ENCODE measurements at places on chromosomes 5 and 9.

- DNase-seq = no peak
Measured at GRCh38 chr9:113609562-113610318, 146.2 kb downstream of the RGS3 start.

DNA sequence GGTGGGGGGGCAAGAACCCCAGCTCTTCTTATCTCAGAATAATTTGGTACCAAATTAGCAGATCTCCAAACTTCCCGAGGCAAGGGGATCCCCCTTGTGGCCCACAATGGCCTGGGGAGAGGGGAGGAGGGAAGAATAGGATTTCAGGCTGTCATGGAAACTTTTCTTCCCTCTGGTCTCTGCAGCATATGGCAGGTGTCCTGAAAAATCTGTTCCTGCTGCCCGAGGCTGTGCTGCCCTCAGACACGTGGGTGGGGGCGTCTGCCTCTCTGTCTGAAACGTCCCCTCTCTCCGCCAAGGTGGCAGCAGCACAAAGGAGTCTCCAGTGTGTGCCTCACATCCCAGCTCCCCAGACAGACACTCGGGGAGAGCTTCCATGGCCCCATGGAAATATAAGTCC lies 34.0 kb downstream of the CCNJL start:
- DNase-seq = no peak

DNA sequence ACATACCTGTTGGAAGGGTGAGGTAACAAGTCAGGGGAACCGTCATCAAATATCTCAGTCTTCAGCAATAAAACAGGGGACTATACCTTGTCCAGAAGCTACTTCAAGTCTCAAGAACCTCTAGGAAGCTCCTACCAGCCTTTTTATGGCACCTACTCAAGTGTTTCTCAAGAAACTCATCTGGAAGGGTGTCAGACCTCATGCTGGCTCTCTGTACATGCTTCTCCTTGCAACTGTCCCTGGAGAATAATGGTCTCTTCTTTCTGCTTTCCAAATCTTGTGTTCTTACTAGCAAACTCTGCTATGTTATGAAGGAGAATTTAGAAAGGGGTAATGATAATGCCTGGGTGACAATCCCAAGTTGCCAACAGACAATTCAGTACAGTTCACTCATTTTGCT lies 8.3 kb upstream of the PTAR1 start:
- no peak for DNase-seq

DNA sequence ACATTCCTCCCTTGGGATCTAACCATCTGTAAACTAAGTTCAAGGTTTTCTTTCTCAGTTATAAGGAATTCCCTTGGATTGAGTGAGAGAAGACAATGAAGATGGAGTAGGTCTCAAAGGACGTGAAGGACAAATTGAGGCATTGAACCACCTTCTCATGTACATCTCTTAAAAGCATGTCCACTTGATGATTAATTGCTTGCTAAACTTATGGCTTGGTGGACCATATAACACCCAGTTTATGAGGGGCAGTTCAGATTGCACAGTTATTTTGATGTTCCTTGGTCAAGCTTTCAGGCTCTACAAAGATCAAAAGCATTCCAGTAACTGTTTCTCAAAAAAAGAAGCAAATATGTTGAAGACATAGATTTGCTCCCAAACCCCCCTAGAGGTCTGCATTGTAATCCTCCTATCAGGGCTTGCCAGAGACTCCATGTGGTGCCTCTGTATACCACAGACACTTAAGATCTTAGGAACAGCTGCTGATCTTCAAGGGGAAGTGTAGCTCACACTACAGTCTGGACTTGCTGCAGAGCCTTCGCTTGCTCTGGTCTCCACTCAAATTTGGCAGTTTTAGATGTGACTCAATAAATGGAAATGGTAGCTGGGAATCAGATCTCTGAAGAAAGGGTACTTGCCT lies 56.9 kb upstream of the ALDH1A1 start:
- DNase-seq = no peak

GRCh38 chr9:4237748-4238511 lies 61.9 kb downstream of the GLIS3 start:
- DNase-seq = no peak

All from stimulated activated CD4-positive, alpha-beta T cell treated with anti-CD3 and anti-CD28 coated beads, TNF-alpha, amount 100 ng/mL, for 1 hour (primary cell).